ENCODE measurements at places on chromosomes 1 and 21. TPM values are rescaled to one million over a fixed set of nuclear protein-coding genes. Genes with fewer than 3 reads are reported as not detected.

- DNase-seq: no peak
Observed at GRCh38 chr21:46605767-46606426, 1.0 kb upstream of the S100B start.

GRCh38 chr1:205878026-205878425, 28.1 kb upstream of the PM20D1 start:
- no peak for DNase-seq

DNA sequence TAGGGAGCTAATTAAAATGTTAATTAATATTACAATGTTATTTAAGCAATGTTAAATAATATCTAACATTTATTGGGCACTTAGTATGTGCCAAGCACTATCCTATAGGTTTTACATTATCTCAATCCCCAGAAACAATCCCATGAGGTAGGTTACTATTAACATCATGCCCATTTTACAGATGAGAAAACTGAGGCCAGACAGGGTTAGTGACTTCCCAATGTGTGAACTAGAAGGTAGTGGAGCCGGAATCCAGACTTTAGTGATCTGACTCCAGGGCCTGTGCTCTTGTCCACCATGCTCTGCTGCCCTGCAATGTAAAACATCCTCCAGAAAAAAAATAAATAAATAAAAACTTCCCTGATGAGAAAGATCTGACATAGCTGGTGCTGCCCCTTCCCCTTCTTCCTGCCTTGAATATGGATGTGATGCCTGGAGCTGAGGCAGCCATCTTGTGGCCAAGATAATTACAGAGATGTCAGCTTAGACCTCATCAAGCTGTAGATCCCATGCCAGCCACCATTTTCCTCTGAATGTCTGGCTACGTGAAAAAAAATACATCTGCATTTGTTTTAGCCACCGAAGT, 7.6 kb upstream of the CELA2A start:
- no peak for DNase-seq

DNA sequence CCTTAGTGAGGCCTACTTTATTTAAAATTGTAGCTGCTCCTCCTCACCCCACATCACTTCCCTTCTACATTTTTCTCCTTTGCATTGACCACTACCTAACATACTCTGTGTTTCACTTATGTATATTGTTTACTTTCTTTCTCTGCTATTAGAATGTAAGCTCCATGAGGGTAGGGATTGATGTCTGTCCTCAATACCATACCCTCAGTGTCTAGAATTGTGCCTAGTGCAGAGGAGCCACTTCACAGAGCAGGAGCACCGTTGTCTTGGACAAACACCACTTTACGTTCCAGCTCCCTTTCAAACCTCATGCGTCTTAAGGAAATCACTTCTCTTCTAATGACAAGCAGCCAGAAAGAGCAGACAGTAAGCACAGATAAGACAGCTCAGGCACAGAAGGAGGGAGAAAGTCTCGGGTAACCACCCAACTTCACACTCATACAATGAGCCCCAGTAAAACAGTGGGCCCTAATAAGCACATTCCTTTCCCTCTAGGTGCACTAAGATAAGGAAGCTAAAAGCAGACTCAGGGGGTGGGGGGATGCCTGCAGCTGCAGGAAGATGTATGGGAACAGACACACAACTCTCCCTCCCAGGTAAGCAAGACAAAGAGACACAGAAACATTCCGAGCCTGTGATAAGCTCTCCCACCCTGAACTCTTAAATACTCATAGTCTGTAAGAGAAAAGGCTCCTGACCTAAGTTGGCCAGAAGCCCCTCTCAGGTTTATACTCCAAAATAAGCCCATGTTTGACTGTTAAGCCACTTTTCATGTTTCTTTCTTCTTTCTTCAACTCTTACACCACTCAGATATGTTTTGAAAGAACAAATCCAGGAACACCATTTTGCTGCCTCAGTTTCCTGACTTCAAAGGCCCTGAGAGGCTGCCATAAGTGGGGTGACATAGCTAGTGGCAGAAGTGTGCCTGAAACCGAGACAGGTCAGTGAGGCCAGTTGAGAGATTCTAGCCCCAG, 7.1 kb upstream of the PLEKHM2 start:
- DNase-seq: no peak

GRCh38 chr1:205843036-205843859, 6.7 kb downstream of the PM20D1 start:
- no peak for DNase-seq

- DNase-seq: peak; percentile 32
Observed at GRCh38 chr21:39452207-39452969, 618 bp downstream of the SH3BGR start.

DNA sequence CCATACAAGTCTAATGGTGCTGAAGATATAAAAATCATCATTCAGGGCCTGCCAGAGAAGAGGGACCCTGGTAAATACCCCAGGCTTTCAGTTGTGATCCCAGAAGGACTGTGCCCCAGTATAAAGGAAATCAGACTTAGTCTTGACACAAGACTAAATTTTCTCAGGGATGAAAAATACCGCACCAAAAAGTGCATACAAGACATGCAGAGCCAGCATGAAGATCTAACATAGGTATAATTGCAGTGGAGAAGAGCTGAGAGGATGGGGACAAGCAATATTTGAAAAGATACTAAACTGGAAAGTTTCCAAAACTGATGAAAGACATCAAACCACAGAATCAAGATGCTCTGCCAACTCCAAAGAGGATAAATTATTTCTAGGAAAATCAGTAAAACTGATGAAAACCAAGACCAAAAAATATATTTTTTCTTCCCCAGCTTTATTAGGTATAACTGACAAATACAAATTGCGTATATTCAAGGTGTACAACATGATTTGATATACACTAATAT, 17.7 kb upstream of the SIM2 start:
- DNase-seq: no peak

DNA sequence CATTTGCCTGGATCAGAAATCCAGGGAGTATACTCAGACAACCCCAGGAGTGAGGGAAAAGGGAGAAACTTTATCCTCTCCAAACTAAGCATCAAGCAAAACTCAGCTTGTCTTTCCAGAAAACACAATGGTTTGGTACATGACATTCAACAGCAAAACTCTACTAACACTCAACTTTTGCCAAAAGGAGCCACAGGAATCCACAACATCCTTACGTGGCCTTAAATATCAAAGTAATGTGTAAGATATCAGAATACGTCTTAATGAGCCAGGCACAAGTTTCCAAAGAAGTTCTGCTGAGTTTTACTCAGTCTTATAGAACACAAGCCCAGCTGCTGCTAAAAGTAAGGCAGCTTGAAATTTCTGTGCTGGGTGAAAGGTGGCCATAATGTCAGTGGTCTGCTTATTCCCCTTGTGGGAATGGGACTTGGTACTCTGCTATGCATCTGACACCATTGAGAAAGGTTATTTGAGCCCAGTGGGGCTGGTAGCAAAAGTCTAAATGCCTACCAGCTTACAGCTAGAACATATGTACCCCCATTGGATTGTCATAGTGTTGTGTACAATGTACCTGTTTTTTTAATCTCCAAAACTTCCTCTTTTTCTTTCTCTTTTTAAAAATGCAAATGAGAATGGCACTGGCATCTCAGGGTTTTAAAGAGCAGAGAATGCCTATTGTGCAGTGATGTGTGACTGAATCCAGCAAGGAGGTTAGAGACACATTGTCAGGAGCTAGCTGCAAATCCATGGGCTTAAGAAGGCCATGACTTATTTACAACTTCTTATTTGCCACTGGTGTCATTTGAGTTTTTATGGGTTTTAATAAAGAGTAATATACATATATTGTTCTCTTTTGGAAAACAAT, 62.0 kb upstream of the ST6GALNAC3 start:
- no peak for DNase-seq

- DNase-seq: peak; percentile 99
Observed at GRCh38 chr1:222754366-222755139, 17.6 kb downstream of the FAM177B start.

DNA sequence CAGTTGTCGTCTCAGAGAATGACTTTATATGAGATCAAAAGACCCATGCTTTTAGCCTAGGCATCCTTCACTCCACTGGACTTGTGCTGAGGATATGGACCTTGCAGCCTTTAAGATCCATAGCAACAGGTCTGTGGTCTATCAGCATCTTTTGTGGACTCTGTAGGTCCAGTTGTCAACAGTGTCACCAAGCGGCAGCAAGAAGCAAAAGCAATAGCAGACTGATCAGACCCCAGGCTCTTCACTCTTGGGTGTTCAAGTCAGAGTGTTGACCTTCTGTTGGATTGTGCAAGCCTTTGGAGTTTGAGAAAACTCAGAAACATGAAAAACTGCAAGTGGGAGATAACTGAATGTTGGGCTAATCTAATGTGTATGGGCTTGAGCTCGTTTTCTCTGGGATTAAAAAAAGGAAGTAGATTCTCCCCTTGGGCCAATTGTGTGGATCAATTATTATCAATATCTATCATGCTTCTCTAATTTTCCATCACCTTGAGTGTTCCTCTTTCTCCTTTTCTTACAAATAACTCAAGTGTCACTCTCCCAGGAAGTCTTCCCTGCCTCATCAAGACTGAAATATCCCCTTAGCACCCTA, 144.2 kb downstream of the LYPLAL1 start:
- DNase-seq: no peak

DNA sequence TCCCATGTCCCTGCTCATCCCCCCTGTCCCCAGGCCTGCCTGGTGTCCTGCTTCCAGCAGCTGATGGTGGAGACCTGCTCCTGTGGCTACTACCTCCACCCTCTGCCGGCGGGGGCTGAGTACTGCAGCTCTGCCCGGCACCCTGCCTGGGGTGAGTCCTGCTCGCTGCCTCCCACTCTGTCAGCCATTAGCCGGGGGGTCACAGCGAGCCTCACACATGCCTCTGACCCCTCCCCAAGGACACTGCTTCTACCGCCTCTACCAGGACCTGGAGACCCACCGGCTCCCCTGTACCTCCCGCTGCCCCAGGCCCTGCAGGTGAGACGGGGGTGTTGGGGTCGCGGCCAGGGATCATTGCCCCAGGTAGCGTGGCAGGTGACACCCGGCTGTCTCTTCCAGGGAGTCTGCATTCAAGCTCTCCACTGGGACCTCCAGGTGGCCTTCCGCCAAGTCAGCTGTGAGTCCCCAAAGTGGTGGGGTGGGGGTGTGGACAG, 10.0 kb downstream of the SCNN1D start:
- peak; percentile 42 for DNase-seq

DNA sequence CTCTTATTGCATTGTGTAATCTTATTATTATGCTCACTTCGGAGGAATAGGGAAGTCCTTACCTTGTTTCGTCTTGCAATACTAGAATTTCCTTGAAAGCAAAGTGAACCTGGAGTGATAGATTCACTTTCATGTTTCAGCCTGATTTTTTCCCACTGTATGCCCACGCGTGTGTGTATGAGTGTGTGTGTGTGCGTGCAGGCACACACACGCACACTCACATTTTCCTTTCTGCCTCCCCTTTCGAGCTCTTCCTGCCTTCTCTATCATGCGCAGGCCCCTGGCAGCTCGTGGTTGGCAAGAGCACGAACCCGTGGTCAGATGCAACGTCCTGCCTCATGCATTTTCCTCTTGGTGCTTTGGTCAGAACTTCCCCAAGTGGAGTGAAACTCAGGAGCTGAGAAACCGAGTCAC, at the start of gene GCSAML:
GCSAML (plus strand) TSS at position 366 of the 414 bp plus-strand sequence. CDS start 58 bp downstream, outside the sequence.
- no peak for DNase-seq

DNA sequence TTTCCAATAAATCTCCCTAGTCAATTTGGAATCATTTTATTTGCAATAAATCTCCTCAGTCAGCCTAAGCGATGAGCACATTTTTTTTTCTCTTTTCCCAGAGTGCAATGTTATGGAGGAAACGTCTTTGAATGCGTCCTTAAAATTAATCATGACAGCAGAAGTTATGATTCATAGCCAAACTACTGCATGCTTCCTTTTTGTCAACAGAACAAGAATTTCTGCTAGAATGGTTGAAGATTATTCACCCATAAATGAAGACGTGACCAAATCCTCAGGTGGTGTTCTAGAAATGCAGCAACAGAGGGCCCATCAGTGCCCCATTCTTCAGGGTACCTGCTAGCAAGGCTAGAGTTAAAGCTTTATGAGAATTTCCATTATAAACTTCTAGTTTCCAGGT, 407.9 kb upstream of the PKN2 start:
- peak; percentile 30 for DNase-seq

- DNase-seq: no peak
Observed at GRCh38 chr1:182527680-182528079, 61.4 kb downstream of the RNASEL start.

DNA sequence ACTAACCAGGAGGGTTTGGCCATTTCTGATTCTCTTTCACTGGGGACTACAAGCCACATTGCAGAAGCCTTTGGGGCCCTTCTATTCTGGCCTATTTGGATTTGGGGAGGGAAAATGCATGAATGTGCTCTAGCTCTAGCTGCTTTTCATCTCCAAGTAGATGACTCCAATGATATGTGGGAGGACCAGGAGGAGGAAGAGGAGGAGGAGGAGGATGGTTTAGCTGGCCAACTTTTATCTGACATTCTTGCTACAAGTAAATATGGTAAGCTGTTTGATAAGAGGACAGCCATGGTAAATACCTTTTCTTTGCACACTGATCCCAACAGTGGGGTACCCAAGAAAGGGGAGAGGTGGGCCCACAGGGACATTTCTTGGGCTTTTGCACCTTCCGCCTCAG, 14.0 kb upstream of the SHISA4 start:
- DNase-seq: no peak

GRCh38 chr1:59506952-59507351, 210.1 kb downstream of the FGGY start:
- peak; percentile 71 for DNase-seq

DNA sequence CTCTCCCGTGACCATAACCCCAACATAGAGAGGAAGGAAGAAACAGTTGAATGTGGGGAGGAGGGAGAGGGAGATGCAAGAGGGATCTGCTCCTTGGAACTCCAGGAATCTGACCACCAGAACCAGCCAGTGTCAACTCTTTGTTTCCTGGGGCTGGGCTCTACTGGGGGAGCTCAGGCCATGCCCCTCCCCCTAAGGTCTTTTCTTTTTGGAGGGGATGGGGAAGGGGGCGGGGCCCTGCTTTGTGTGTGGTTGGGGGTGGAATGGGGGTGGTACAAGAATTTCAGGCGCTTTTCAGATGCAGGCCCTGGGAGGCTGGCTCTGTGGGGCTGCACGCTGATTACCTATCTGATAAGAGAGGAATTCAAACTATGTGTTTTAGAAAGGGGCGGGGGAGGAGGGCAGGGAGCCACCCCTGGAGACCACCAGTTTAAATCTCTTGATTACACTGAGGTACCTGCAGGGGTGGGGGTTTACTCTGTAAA, 8.3 kb downstream of the LIN28A start:
- DNase-seq: no peak

F11R gene
- total RNA-seq: not detected

TTC39A gene
- 0.22 TPM for total RNA-seq

S100A6 gene
- total RNA-seq: 2,234 TPM

APCS gene
- not detected for total RNA-seq

SLC44A3 gene
- 0.78 TPM for total RNA-seq

DMRTA2 gene
- total RNA-seq: not detected

KRTCAP2 gene
- 316 TPM for total RNA-seq

FNDC5 gene
- total RNA-seq: 0.73 TPM

ATXN7L2 gene
- total RNA-seq: 7.8 TPM

Measured in HFFc6 (cell line).